ENCODE measurements at places on chromosomes 2 and 18. TPM values are rescaled to one million over a fixed set of nuclear protein-coding genes. Genes with fewer than 3 reads are reported as not detected.

MAL gene
- 472 TPM for total RNA-seq

MPV17 gene
- total RNA-seq = 50.9 TPM

LRRC30 gene
- not detected for total RNA-seq

RPRD1A gene
- 30.3 TPM for total RNA-seq

TXNDC2 gene
- not detected for total RNA-seq

PAX3 gene
- total RNA-seq = not detected

RAB6D gene
- 0.15 TPM for total RNA-seq

UGT1A4 gene
- total RNA-seq = 3.8 TPM

IL36G gene
- total RNA-seq = not detected

VPS54 gene
- total RNA-seq = 10.4 TPM

SERPINB3 gene
- 668 TPM for total RNA-seq

OTOS gene
- not detected for total RNA-seq

CYP26B1 gene
- 1.2 TPM for total RNA-seq

LONRF2 gene
- 1.6 TPM for total RNA-seq

TDRD15 gene
- total RNA-seq = not detected

GRCh38 chr18:9792565-9793245, 84.6 kb downstream of the RAB31 start:
- no peaks in the 10 kb centered on the region for H3K36me3 ChIP-seq
- H3K27ac ChIP-seq = no peak overlapping the region
- peaks cover 16% of the 10 kb centered on the region for H3K4me1 ChIP-seq
- DNase-seq = no peak
- no peak overlapping the region for H3K4me3 ChIP-seq
- H3K27me3 ChIP-seq = no peaks in the 10 kb centered on the region

DNA sequence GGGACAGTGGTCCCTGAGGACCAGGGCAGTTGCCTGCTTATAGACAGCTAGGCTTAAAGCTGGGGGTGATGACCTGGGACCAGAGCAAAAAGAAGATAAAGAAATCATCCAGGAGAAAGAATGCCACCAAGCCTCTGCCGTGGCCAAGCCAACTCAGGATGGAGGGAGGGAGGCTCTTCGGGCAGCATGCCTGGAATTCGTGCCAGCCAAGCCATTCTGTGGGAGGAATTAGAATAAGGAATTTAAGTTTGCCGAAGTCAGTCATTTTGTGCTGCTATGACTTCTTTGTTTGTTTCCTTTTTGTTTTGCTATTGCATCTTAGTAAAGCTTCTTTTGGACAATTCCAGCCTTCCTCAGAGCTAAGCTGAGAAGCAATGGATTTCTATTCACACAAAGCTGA, 124.1 kb downstream of the EN1 start:
- no peaks in the 10 kb centered on the region for H3K27me3 ChIP-seq
- H3K36me3 ChIP-seq = no peaks in the 10 kb centered on the region
- no peak overlapping the region for H3K4me3 ChIP-seq
- DNase-seq = no peak

- H3K27me3 ChIP-seq = no peaks in the 10 kb centered on the region
- no peak overlapping the region for H3K4me3 ChIP-seq
- no peaks in the 10 kb centered on the region for H3K4me1 ChIP-seq
- no peaks in the 10 kb centered on the region for H3K36me3 ChIP-seq
- no peak for DNase-seq
Observed at GRCh38 chr2:160562730-160563129, 69.1 kb upstream of the RBMS1 start.

GRCh38 chr2:205477016-205477705, 205.1 kb upstream of the NRP2 start:
- DNase-seq = no peak
- H3K27me3 ChIP-seq = no peaks in the 10 kb centered on the region
- H3K4me3 ChIP-seq = no peak overlapping the region
- no peaks in the 10 kb centered on the region for H3K4me1 ChIP-seq
- H3K36me3 ChIP-seq = no peaks in the 10 kb centered on the region

DNA sequence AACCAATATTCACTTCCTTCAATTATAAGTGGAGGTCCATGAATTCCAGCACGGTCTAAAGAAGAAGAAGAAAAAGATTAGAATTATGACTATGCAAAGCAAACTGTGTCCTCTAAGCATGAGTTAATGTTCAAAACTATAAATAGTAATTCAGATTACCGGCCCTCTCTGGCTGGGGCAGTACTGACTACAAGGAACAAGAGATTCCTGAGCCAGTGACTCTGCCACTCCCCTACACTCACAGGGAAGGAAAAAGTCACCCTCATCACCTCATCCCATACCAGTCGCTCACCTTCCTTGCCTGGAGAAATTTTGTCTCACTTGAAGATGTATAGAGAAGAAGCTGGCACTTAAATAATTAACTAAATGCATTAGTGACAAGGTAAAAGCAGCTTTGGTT, 56.5 kb upstream of the CD302 start:
- H3K36me3 ChIP-seq = no peaks in the 10 kb centered on the region
- H3K27ac ChIP-seq = no peak overlapping the region
- H3K4me1 ChIP-seq = peaks cover 4% of the 10 kb centered on the region
- no peaks in the 10 kb centered on the region for H3K27me3 ChIP-seq

DNA sequence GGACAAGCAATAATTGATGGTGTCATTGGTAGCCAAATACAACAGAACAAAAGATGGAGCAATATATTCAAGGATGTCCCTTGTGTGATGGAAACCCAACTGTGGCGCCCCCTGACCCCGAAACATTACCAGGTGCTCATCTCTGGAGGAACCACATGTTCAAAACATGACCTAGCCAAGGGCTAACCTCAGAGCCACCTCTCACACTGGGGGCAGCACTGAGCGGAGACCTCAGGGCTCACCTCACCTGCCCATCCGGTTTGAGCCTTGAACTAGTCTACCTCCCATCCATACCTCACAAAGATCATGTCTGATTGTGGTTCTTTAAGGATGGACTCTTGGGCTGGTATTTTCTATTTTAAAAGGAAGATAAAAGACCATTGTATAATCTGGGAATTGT, 314.4 kb upstream of the CDH7 start:
- H3K27me3 ChIP-seq = no peaks in the 10 kb centered on the region
- no peak for DNase-seq

GRCh38 chr2:185978634-185979407, 240.2 kb downstream of the FSIP2 start:
- no peak for DNase-seq
- H3K4me1 ChIP-seq = no peaks in the 10 kb centered on the region
- no peaks in the 10 kb centered on the region for H3K36me3 ChIP-seq
- H3K27ac ChIP-seq = no peak overlapping the region
- no peaks in the 10 kb centered on the region for H3K27me3 ChIP-seq

DNA sequence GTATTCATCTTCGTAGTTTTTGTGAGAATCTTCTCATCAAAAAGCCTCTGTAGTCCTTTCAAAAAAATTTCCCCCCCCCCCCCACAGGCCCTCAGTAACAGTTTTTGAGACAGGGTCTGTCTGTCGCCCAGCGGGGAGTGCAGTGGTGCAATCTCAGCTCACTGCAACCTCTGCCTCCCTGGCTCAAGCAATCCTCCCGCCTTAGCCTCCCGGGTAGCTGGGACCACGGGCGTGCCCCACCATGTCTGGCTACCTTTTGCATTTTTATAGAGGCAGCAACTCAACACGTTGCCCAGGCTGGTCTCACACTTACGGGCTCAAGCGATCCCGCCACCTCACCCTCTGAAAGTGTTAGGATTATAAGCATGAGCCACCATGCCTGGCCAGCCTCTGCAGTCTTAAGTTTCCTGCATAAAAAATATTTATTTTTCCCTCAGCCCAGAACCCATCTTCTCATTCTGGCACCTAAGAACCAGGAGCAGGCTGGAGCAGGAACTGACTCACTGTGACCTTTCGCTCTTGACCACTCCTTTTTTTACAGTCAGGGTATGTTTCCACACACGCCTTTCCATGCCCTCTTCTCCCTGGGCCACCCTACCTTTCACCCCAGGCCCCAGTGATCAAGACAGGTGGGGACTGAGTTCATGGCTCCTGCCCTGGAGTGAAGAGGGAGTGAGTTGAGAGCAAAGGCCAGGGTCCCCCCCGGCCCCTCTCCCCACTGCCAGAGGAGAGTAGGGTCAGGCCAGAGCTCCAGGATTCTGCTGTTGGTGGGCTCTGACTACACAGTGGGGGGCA, 32.5 kb upstream of the NT5DC4 start:
- DNase-seq = no peak
- H3K27me3 ChIP-seq = no peaks in the 10 kb centered on the region
- peaks cover 38% of the 10 kb centered on the region for H3K4me1 ChIP-seq
- no peak overlapping the region for H3K4me3 ChIP-seq

DNA sequence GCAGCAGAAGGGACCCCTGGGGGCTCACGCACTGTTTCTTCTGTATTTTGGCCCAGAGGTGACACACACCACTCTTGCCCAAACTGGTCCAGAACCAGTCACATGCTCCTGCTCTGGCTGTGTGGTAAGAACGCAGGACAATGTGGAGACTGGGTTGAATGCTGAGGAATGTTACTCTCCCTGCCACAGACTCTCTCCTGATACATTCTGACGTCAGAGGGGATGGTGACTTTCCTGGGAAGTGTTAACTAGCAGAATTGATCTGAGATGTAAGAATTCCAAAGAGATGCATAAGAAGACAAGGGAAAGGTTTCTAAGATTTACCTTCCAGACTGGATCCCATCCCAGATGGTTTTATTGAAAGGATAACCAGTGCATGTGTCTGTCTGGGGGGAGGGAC, 100.8 kb downstream of the ASB1 start:
- H3K27me3 ChIP-seq = no peaks in the 10 kb centered on the region
- H3K27ac ChIP-seq = no peak overlapping the region
- no peaks in the 10 kb centered on the region for H3K36me3 ChIP-seq

DNA sequence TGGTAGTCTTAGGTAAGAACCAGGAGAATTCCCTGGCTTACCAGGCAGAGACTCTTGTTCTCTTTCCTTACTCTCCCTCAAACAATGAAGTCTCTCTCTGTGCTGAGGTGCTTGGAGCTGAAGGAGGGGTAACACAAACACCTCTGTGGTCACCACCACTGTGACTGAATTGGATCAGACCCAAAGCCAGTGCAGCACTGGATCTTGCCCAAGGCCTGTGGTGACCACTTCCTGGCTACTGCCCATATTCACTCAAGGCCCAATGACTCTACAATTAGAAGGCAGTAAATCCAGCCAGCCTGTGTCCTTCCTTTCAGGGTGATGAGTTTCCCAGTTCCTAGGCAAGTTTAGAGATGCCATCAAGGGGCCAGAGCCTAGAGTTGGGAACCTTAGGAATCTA, 706.8 kb downstream of the SLC4A3 start:
- no peaks in the 10 kb centered on the region for H3K27me3 ChIP-seq
- H3K27ac ChIP-seq = no peak overlapping the region
- no peaks in the 10 kb centered on the region for H3K4me1 ChIP-seq

DNA sequence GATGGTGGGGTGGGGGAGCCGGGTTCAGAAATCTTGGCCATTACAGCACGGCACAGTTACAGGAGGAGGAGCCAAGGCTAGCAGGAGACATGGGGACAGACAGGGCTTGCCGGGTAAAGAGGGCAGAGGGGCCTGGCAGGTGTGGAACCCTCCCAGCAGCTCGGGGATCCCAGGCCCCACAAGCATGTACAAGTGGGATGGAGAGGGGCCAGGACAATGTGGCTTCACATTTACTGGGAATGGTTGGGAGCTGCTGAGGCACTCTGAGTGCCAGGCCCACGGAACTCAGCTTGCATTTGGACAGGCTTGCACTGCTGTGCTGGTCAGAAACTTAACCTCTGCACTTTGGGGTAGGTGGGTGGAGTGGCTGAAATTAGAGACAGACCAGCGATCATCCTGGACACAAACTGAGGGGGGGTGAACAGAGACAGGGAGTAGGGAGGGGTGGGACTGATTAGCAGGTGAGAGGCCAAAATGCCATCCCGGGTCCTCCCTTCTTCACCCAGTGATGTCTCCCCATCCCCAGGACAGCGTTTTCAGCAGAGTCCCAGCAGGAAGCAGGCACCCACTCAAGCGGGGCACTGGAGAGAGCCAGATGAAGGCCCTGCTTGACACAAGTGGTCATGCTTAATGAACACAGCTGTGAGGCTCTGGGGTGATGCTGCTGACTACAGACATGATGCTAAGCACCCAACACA, 9.6 kb downstream of the PER2 start:
- no peaks in the 10 kb centered on the region for H3K36me3 ChIP-seq
- DNase-seq = no peak
- H3K4me1 ChIP-seq = no peaks in the 10 kb centered on the region
- H3K27me3 ChIP-seq = no peaks in the 10 kb centered on the region
- H3K4me3 ChIP-seq = no peak overlapping the region

DNA sequence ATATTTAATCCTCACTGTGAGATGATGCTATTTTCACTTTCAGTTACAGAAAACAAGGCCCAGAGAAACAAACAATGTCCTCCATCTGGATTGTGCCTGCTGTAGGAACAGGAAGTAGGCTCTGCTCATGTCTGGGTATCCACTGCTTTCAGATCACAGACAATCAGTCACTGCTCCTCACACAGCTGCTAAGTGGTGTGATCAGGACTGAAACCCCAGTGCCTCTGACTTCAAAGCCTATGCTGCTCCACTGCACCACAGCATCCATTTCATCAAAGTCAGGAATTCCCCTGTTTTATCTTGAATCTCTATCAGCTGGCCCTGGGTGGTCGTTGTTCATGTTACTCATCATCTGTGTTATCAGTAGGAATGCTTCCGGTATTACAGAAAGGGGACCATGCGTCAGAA, 303.8 kb upstream of the TRIB2 start:
- H3K27ac ChIP-seq = no peak overlapping the region
- H3K4me1 ChIP-seq = peaks cover 4% of the 10 kb centered on the region
- H3K36me3 ChIP-seq = no peaks in the 10 kb centered on the region

GRCh38 chr2:37344453-37345361, at the start of gene QPCT:
TSS of gene QPCT (plus strand) at chr2:37344630. CDS start at chr2:37344732, 102 bp downstream.
- no peaks in the 10 kb centered on the region for H3K36me3 ChIP-seq
- no peak for DNase-seq
- peaks cover 5% of the 10 kb centered on the region for H3K4me1 ChIP-seq

DNA sequence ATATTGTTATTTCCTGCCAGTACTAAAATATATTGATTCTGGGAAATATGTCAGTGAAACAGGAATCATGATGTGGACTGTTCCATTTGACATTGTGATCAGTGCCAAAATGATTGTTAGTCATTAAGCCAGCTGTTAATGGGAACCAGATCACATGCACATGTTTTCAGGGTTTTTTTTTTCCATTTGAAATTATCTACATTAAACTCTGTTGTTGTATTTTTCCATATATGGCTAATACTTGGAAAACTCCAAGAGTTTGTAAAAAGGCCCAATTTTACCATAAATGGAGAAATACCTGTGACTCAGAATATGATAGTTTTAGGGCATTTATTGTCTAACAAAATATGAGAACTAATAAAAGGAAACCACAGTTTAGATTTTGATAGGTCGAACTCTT, 13.4 kb downstream of the ITGAV start:
- no peak for DNase-seq
- H3K36me3 ChIP-seq = peaks cover 55% of the 10 kb centered on the region
- H3K27me3 ChIP-seq = no peaks in the 10 kb centered on the region
- no peak overlapping the region for H3K27ac ChIP-seq

DNA sequence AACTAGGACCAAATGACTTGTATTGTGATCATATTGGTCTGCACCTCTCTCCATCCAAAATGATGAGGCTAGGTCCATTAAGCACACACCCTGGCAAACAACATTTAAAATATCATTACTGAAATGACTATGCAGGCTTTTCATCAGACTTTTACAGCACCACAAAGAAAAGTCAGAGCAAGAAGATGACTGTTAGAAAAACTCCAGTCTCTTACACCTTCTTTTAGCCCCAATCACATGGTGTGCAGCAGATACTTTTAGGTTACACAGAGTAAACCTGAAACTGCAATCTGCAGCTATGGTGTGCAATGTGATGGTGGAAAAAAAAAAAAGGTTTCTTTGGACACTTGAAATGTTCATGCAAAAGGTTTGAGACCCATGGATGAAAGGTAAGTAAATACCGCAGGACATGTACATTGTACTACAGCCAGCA, 5.4 kb upstream of the POLI start:
- DNase-seq = no peak
- no peak overlapping the region for H3K4me3 ChIP-seq
- H3K4me1 ChIP-seq = peaks cover 21% of the 10 kb centered on the region
- H3K36me3 ChIP-seq = no peaks in the 10 kb centered on the region
- H3K27me3 ChIP-seq = no peaks in the 10 kb centered on the region
- no peak overlapping the region for H3K27ac ChIP-seq

Data from esophagus squamous epithelium (tissue), 5 donors.